CD4-positive, alpha-beta T cell treated with Interleukin-17A for 4 hours (primary cell): ENCODE measurements at places on chromosomes 4 and X.

DNA sequence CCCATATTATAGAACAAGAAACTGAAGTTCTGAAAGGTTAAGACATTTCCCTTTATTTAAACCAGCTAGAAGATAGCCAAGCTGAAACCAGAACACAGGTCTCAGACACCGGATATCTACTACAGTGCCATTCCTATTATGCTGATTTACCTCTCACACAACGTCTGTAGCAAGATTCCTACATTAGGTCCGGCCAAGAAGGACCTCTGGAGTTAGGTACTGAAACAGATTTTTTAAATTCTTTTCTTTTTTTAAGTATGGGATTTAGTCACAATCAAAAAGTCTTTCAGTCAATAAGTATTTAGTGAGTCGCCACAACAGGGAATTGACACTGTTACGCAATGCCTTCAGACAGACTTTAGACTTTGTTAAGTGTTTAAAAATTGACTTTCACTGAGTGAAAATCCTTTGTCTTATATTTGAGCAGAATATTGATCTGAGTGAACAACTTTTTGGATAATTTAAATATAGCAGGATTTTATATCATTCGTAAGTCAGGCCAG, 26.5 kb upstream of the SPANXN4 start:
- DNase-seq: no peak

DNA sequence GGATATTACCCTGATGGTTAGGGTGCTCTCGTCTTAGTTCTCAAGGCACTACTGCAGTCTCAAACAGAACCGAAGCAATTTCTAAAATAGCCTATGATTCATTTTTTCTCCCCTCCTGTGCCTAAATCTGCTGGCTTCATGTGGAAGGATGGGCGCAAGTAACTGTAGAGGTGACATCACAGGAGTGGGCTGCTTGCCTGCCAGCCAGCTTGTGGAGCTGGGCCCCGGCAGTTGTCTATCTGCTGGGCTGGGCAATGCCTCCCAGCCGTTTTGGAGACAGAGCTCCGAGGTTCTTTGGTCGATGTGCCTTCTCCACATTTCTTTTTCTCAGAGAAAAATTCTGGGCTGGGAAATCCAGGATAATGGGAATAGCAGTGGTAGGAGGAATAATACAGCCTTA, 34.3 kb upstream of the CITED1 start:
- DNase-seq: no peak

DNA sequence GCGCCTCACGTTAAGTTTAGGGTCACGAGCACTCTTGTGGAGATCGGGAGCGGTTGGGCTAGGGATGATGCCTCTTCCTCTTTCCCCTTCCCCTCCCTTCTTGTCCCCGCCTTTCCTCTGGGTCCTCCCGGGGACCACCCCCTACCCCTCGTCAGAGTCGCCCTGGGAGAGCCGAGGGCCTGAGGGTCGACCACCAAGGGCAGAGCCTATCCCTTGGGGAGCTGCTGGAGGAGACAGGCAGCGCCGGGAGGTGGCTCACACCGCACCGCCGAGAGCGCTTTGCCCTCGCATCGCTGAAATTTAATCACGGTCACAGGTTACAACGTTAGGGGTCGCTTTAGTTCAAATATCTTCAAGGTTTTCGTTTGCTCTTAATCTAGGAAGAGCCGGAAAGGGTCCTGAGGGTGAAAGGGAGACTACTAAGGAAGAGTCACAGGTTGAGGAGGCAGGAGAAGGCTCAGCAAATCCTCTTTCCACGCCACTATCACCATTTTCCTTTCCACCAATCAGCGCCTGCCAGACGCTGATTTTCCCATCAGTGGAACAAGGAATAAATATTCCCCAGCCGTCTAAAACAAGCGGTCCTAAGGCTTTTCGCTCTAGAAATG, 528 bp upstream of the SNCA start:
- peak; percentile 12 for DNase-seq

DNA sequence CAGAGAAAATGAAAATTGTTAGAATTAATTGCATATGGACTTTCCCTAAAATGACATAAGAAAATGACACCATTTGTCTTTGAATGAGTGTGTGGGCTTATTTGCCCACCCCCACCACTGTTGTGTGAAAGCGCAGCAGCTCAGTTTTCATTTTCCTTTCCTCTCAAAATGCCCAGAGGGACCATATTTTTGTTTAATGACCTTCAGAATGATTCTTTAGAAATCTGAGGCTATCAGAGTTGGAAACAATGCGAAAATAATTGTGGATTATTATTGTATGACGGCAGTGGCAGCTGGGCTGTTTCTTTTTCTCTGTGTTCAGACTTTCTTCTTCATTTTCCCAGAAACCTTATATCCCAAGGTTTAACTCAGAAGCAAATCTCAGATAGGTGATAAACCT, 44.6 kb upstream of the TEX13A start:
- no peak for DNase-seq

- DNase-seq: no peak
Observed at GRCh38 chr4:140250989-140251552, 97.1 kb upstream of the MAML3 start.

- DNase-seq: no peak
Observed at GRCh38 chrX:154595559-154596249, 10.8 kb downstream of the CTAG1A start.

DNA sequence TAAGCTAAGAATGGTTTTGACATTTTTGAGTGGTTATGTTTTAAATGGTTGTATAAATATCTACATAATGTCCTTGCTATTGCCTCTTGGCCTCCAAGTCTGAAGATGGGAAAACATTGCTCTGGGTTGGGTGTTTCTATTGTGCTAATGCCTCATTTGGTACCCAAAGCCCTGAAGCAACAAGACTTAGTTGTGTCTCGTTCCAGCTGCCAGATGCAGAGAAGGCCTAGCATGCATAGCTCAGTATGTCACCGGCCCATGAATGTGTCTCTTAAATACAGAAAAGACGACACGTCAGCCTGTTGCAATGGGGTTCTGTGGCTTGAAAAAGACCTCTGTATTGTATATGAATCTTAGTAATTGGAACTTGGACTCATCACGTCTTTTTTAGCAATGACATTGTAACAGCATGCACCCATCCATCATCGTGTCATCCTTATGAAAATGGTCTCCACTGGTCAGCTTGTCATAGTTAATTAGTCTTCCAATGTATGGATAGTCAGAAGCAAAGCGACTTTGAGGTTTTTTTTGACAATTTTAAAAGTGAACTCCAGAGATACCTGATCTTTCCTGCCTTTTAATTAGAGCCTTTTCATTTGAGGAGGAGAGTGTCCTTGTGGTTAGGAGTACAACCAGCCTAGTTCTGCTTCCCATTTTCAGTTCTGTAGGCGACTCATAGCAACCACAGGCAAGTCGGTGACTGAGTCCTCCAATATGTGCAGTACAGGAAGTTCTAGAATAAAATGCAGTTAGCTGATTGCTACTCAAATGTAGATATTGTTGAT, 126.4 kb upstream of the GATB start:
- no peak for DNase-seq

DNA sequence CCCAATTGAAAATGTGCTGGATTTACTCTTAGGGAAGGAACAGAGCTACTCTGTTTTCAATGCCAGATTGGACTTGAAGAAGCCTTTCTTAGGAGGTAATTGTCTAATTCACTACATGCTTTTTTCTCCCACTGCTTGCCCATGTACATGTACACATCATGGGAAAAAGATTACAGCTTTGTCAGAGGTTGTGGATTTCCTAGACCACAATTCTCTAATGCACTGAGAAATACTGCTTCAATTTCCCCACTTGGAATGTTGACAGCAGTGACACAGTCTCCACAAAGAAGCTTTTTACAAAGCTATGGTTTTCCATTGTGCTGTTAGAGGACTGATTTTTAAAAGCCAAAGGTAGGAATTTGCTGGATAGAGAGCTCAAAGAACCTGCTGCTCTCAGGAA, 19.5 kb downstream of the ZAR1 start:
- no peak for DNase-seq

- no peak for DNase-seq
Observed at GRCh38 chr4:81694176-81694913, 222.6 kb upstream of the RASGEF1B start.

GRCh38 chrX:148215726-148216125, 234.6 kb downstream of the FMR1NB start:
- no peak for DNase-seq
